A172 (cell line): ENCODE measurements at places on chromosomes 2 and 18. TPM values are rescaled to one million over a fixed set of nuclear protein-coding genes. Genes with fewer than 3 reads are reported as not detected.

GRCh38 chr2:239303711-239304532, 96.9 kb downstream of the HDAC4 start:
- DNase-seq = no peak

DNA sequence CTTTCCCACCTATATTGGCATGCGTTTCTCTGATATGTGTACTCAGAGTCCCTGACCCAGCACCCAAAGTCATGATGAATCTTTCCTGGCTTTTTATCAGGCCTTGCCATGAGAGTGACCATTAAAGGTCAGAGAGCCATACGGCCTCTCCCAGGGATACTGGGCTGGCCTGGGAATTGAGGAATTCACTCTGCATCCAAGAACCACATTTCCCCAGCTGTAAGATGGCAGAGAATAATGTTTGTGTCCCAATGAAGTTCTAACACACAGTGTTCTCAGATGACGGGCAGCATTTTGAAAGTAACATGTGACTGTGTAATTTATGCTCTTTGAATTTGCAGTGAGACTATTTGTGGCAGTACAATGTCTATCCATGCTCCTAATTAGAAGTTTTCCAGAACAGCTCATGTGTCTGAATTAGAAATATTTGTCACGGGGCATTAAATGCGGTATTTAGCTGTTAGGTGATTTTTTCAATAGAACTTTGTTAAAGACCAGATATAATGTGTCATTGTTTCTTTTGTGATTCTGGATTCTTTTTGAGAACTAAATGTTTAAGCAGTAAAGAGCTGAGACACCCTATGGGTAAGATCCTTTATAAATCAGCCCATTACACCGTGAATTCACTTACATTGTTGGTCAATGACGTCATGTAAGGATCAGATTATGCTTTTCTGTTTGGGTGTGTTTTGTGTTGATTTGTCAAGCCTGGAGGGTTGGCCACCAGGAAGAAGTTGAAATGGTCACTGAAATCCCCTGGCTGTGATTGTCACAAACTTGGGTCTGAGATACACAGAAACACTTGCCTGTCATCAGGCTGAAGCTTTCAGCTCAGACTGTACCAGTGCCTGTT, 7.3 kb upstream of the SLC3A1 start:
- peak; percentile 70 for DNase-seq

DNA sequence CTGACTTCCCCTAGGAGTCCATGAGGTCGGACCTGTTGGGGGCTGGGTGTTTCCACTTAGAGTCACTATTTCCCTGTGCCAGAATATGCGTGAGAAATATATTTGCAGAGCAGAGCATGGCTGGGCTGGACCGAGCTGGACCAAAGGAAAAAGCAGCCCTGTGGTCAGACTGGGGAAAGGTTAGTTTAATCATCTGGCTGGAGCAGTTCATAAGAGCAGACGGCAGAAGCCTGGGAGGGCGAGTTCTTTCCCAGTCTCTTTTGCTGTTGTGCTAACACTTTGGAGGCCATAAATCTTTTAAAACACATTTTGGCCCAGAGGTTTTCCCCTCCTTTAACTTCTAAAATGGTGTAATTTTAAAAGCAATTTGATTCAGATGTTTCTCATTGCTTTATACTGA, 66.5 kb downstream of the GLI2 start:
- DNase-seq = no peak

GRCh38 chr2:163132850-163133249, 294.3 kb upstream of the KCNH7 start:
- DNase-seq = peak; percentile 45

Gene ZNF385B
- total RNA-seq = 0.22 TPM in 1 of 2 replicates, not detected in the other

DNA sequence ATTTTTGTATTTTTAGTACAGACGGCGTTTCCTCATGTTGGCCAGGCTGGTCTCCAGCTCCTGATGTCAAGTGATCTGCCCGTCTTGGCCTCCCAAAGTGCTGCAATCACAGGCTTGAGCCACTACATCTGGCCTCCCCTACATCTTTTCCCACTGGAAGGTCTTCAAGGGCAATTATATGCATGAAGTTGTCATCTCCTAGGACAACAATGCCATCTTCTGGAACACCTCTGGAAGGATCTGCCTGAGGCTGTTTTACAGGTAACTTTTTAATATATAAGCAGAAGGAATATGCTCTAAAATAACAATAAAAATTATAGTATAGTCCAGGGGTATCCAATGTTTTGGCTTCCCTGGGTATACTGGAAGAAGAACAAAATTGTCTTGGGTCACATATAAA, 321.4 kb downstream of the AFF3 start:
- no peak for DNase-seq

Gene DOK6
- not detected in 2 replicates for total RNA-seq

GRCh38 chr2:72204786-72205503, 57.3 kb upstream of the CYP26B1 start:
- no peak for DNase-seq

Gene HOXD8
- 11.6 and 20.4 TPM in 2 replicates for total RNA-seq

DNA sequence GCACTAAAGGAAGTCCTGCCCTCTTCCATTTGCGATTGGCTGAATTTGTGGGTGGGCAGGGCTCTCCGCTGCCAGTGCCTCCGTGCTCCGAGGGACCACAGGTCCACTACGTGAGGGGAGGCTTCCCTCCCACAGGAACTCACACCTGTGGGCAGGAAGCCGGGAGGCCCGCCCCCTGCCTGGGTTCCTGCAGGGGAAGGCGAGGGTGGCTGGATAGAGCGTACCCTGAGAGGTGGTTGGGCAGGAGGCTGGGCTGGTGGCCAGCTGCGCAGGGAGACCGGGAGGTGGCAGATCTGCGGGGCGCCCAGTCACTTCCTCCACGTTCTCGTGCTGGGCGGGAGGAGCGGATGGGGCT, 47.0 kb upstream of the PTH2R start:
- no peak for DNase-seq

DNA sequence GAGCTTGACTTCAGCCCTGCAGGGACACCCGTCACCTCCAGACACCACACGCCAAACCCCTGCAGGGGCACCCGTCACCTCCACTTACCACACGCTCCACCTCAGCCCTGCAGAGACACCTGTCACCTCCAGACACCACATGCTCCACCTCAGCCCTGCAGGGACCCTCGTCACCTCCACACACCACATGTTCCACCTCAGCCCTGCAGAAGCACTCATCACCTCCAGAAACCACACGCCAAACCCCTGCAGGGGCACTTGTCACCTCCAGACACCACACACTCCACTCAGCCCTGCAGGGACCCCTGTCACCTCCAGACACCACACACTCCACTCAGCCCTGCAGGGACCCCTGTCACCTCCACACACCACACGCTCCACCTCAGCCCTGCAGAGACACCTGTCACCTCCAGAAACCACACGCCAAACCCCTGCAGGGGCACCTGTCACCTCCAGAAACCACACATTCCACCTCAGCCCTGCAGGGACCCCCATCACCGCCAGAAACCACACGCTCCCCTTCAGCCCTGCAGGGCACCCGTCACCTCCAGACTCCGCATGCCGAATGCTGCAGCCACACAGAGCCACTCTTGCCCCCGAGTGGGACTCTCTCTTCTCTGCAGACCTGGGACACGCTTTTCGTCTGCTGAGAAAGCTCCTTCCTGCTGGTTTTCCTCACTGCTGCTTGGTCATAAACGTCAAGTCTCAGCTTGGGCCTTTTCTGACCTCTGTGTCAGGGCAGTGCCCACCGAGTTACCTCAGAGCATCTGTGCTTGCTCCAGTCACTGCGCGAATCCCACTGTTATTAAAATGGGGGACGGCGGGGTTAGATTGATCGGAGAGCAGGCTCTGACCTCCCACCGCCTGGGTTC, 77.5 kb upstream of the SALL3 start:
- DNase-seq = no peak

GRCh38 chr2:15560140-15560987, 770 bp downstream of the NBAS start:
- peak; percentile 40 for DNase-seq

DNA sequence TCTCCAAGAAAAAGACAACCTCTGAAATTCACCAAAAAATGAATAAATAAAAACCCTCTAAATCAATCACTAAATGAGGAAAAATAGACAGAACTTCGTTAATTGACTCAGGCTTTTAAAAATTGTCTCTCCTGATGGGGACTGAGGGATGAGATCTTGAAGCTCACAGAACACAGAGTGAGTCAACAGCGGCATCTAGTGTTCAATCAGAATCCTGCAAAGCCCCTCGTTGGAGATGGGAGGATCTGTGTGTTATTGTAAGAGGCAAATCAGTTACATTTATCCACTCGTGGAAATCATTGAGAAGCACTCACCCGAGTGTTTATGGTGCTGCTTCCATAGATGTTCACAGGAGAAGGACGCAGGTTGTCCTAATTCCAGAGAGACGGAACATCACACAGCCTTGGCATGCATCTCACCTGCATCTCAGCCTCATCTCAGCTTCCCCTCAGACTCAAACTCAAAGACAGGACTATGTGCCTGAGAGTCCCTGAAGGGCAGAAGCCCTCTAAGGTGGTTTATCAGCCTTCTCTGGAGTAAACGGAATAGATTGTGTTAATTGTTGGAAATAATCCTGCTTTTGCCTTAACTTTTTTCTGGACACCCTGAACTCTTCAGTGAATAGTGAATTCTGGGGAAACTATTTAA, 82.0 kb downstream of the MREG start:
- DNase-seq = peak; percentile 64

DNA sequence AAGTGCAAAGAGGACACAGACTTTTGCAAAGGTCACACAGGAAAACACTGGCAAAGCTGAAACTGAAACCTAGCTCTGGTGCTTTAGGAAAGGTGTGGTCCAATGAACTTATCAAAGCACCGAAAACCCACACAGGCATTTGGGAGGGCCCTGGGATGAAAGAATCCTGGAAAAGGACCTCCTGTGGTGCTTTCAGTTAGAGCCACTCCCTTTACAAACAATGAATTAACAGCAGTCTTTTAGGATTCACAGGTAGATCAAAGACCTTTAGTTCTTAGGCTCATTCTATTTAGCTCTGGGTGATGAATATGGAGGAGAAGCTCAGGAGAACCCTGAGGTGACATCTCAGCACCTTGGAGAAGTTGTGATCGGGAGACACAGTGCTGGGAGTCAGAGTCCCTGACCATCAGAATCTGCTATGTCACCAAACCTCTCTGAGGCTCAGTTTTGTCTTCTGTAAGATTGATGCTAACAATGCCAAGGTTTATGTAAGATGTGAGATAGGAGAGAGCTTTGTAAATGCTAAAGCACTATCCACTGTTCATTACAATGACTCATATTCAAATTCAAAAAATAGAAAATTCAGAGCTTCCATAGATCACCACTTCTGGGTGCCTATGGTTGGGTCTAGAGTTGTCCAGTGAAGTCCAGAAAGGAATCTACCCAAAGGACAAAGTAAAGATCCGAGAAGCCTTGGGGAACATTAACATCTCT, 39.3 kb downstream of the VSNL1 start:
- no peak for DNase-seq

Gene LYG1
- total RNA-seq = not detected in 2 replicates

DNA sequence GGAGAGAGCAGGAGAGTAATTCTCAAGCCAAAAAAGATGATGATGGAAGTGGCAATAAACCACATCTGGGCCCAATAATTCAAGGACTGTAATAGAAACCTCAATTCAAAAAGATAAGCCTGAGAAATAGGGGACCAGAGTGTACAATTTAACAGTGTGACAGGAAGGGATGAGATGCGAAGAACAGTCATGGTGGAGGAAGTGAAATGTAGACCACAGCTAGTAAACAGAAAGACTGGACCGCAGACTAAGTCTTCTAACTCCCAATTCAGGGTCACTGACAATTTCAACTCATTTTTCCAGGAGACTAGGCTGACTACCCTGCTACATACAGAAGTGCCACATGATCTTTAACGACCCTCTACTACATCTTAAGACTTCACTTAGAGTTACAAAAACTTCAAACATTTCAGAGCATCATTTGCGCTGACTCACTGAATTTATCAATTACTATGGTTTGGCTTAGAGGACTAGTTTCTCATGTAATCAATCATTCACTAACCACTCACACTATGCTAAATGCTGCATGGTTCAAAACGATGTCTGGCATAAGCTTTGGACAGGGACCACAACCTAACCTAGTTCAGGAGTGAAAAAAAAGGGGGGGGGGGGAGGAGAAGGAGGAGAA, 9.0 kb downstream of the CUL3 start:
- DNase-seq = no peak

- DNase-seq = no peak
These were observed 2.1 kb upstream of the TMEM131 start for GRCh38 chr2:97997784-97998392.
